ENCODE measurements at places on chromosomes 6 and 20.

- no peak for DNase-seq
Observed at GRCh38 chr20:12535770-12536169, 473.0 kb upstream of the SPTLC3 start.

DNA sequence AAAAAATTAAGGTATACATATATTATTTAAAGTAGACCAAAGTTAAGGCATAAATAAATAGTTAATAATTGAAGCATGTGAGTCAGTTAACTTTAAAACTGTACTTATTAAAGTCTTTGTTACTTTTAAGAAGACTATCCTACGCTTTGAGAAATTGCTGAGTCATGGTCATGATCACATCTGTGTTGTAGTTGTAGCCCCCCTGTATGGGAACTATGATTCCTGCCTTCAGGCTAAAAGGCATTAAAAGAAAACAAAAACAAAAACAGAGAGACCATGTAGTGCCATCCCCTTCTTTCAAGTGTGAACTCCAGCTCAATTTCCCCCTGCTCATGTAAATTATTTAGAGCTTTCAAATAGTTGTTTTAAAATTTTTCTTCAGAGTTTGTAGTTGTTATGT is 123.4 kb downstream of the FLRT3 start:
- peak; percentile 37 for DNase-seq

- peak; percentile 41 for DNase-seq
Observed at GRCh38 chr6:136039185-136039584, 187.7 kb downstream of the PDE7B start.

- DNase-seq, result no peak
Observed at GRCh38 chr6:16031278-16031981, 97.5 kb upstream of the MYLIP start.

DNA sequence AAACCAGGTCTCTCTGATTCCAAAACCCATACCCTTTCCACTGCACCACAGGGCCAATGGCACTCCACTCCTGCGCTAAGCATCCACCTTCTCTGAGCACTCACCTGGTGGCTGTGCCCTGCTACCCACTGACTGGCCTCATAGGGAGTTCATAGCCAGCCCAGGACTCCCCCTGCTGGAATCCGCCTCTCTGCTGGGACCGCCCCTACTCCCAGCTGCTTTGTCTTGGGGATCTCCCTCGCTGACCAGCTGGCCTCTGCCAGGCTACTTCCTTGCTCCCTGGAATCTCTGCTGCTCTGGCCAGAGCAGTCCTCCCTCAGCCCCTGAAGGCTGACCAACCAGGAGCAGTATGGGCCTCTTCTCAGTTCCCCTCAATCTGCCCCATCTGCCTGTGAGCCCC is 129.7 kb downstream of the FAXC start:
- no peak for DNase-seq
